ENCODE measurements at places on chromosomes 2 and 18.

- no peak for DNase-seq
Observed at GRCh38 chr18:3044931-3045698, 32.2 kb upstream of the LPIN2 start.

- DNase-seq, result no peak
Observed at GRCh38 chr2:55330541-55331297, 61.7 kb upstream of the MTIF2 start.

GRCh38 chr18:7844017-7844416, 276.9 kb downstream of the PTPRM start:
- DNase-seq, result no peak

DNA sequence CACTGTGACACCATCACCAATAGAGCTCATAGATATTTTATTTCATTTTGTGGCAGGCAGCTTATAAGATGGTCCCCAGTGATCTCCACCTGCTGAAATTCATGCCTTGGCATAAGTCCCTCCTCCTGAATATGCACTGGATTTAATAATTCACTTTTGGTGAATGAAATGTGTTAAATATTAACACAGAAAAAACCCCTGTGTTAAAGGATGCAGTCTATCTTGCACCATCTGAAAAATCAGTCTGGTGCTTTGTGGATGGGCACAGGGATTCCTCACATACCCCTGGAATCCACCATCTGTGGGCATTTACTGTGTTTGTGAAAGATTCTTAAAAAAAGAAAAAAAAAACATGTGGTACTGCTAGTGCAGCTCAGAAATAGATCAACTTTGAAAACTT, 26.1 kb upstream of the WIPF1 start:
- DNase-seq, result no peak

DNA sequence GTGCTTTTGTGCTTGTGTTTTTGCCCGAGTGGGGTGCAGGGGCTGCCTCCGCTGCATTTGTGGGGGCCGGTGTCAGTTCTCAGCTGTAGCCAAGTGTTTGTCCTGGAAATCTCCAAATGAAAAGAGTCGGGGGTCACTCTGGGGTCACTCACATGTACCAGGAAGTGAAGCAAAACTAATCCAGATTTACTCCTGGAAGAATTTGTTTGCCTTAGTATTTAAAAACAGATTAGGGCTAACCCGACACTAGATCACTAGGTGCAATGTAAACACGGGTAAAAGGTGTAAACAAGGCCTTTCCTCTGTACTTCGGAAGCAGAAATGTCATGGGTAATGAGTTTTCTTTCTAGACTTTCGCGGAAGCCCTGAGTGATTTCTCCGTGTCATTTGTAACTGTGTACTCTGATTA, 50.3 kb downstream of the GBX2 start:
- DNase-seq, result no peak

DNA sequence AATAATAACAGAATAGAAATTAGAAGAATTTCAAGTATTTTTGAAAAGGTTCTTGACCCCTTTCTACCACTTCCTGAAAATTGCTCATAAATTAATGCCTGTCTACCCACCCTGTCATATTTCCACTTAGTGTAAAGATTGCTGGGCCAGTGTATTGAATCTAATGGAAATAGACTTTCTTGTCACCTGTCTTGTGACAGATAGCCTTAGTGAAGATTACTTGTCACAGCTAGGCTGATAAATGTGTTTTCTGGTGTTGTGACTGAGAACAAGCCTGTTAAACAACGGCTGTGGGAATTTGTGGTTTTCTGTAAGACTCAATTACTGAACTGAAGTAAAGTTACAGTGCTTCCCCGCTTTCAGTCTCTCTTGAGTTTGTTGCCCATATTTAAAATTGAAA, 37.0 kb downstream of the PIK3C3 start:
- no peak for DNase-seq

DNA sequence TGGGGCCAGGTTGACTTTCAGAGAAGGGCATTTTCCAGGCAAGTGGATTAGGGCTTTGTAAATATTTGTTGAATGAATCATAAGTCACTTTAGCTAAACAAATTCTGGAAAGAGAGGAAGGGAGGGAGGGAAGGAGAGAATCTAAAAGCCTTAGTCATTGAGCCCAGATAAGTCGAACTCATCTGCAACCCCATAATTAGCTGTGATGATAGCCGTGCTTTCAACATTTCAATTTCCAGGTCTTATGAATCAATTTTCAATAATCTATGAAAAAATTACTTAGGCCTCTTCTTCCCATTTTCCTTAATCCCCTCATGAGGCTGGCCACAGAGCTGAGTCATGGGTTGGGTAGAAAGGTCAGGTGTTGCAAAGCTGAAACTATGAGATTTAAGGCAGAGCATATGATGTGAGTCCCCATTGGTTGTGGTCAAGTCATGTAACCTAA, 111.9 kb upstream of the MAPRE2 start:
- DNase-seq, result no peak

GRCh38 chr2:58540681-58541080, 299.6 kb upstream of the FANCL start:
- no peak for DNase-seq

GRCh38 chr2:60945341-60945740, 64.0 kb downstream of the REL start:
- no peak for DNase-seq

DNA sequence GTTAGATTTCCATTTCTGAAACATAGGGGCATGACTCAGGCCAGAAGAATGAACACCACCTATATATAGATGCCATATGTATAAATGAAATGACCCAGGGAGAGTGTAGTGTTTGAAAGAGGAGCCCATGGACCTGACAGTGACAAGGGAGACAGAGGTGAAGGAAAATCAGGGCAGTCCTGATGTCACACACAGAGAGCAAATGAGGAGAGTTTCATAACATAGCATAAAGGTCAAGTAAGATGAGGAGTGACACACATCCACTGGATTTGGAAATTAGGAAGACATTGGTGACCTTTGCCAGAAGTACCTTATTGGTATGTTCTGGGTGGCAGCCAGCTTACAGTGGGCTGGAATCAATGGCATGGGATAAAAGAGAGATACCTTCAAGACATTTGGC, 276.7 kb downstream of the ZNF385B start:
- DNase-seq, result no peak

DNA sequence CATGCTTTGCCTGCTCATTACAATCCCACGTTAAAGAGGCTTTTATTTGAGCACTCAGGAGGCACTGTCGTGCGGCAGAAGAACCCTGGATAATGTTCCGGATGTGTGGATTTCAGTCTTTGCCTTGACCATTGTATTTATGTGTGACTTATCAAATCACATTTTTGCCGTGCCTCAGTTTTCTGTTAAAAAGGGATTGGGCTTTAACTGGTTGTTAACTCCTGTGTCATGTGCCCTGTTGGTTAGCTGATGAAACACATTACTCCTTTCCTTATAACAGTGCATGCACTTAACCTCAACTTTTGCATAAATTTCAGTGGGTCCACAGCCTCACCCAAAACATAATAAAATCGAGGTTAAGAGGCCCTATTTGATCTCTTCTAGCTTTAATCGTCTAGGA, 52.7 kb downstream of the NAB1 start:
- DNase-seq, result no peak

DNA sequence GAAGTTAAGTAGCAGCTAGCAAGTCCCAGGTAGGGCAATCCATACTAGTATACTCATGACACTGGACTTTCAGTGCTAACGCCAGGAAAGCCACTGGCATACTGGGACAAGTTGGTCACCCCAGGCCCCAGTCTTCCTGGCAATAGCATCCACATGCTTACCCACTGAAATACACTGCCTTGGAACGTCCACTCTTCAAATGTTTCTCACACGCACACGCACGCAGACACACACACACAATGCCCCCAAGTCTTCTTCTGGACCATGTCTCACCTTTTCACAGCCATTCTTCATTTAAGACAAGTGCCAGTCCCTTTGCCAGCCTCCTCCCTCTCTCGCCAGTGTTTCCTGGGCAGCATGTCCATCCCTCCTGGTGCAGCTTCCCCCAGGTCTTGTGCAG, 8.7 kb upstream of the TEX261 start:
- DNase-seq, result no peak

- no peak for DNase-seq
Observed at GRCh38 chr2:219969508-219969907, 342.1 kb downstream of the SLC4A3 start.

DNA sequence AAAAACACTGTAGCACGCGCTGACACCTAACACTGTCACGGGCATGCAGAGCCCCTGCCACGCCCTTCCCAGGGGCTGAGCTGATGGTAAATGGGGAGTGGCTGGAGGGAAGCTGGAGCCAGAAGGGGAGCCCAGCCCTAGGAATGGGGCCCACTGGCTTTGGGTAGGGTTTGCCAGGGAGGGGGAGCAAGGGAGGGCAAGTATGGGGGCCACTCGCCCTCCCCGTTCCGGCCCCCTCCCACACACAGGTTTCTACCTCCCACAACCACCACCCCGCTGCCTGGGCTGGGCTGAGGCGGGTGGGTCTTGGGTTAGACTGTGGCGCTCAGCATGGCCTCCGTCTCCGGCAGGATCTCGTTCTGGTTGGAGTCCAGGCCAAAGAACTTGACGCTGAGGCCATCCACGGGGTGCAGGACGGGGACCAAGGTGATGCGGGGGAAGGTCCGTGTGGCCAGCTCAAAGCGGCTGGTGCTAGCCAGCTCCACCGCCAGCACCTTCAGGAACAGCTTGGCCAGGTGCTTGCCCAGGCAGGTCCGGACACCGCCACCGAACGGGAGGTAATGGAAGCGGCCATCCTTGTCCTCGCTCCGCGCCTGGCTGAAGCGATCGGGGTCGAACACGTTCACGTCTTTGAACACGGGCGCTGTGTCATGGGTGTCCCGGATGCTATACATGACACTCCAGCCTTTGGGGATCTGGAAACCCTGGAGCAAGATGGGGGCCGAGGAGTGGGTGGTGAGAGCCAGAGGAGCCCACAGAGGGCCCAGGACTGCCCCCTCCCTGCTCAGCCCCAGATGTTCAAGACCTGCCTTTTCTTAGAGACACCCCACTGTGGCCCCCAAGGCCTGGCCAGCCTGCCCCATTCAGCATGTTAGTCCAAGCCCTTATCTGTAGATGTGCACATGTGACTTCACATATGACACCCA, 15.5 kb downstream of the CYP26B1 start:
- no peak for DNase-seq
